Ascending aorta (tissue), 2 donors: ENCODE measurements at places on chromosomes 7 and 10. TPM values are rescaled to one million over a fixed set of nuclear protein-coding genes. Genes with fewer than 3 reads are reported as not detected.
A peak's percentile ranks its signal among the peaks of the same experiment; 100 is the strongest.

Gene AKR1C4
- not detected for total RNA-seq

Gene ELFN1
- 7.3 TPM for total RNA-seq

Gene ADARB2
- total RNA-seq: not detected

Gene SKIDA1
- not detected for total RNA-seq

Gene TMEM270
- not detected for total RNA-seq

Gene RASA4B
- total RNA-seq: 143 TPM

Gene THSD7A
- 10.1 TPM for total RNA-seq

DNA sequence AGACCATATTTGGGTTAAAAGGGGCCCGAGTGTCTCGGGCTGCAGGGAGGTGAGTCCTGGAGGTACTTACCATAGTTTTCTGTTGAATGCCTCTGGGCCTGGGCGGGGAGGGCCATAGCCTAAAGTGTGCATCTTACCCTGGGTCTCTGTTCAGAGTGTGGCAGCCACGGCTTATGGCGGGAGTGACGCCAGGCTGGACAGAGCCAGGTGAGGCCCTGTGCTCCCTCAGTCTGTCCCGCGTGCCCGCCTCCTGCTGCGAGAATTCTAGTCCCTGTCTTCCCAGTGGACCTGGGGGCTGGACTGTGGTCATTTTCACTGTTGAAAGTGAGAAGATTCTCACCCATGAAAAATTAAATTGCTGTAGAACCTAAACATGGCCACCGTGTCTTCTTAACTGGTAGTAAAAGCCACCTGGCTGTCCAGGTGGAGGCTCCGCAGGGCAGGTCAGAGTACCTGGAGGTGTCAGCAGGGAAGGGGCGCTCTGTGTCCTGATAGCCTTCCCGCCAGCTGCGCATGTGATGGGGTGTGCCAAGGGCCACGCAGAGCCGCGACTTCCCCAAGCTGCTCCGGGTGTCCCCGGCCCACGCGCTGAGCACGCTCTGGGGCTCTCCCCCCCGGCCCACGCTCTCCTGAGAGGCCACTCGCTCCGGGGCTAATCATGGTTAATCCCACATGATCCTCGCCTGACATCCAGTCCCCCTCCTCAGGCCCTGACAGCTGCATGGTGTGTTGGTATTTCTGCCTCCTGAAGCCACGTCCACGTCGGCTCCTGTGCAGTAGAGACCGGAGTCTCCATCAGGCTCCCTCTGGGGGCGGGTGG is 20.3 kb downstream of the INPP5A start:
- H3K4me3 ChIP-seq: no peak overlapping the region
- H3K36me3 ChIP-seq: no peaks in the 10 kb centered on the region
- H3K27ac ChIP-seq: no peak overlapping the region
- no peak for DNase-seq
- H3K4me1 ChIP-seq: no peaks in the 10 kb centered on the region
- H3K27me3 ChIP-seq: no peaks in the 10 kb centered on the region

- no peak overlapping the region for H3K4me3 ChIP-seq
- H3K4me1 ChIP-seq: no peaks in the 10 kb centered on the region
- H3K36me3 ChIP-seq: no peaks in the 10 kb centered on the region
- H3K27me3 ChIP-seq: no peaks in the 10 kb centered on the region
Measured at GRCh38 chr7:19984231-19984632, 210.8 kb upstream of the TMEM196 start.

- H3K27me3 ChIP-seq: no peaks in the 10 kb centered on the region
- no peaks in the 10 kb centered on the region for H3K36me3 ChIP-seq
- H3K4me3 ChIP-seq: no peak overlapping the region
Measured at GRCh38 chr10:6819301-6819700, 239.2 kb upstream of the PRKCQ start.

DNA sequence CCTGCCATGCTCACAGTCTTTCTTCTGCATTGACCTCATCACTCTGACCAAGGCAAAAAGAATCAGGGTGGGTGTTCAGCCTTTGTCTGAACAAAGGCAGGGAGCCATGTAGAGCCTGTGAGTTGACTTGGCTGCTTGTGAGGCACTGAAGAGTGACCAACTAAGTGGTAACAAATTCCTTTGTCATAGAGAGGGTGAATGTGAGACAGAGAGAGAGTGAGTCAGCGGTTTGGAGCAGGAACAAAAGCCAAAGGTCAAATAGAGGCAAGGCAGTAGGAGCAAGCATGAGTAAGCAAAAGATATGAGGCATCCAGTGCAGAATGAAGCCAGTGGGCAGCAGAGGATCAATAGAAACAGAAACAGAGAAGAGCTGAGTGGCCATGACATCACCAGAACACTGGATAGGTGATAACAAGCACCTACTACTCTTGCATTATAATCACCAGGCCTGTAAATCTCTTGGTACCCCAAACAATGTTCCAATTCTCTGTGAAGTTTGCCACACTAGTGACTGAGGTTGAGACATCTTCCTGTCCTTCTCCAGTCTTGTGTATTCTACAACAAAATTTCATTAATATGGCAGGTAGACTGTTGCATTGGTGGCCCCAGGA is 116.2 kb upstream of the LAMB4 start:
- no peak overlapping the region for H3K27ac ChIP-seq
- no peaks in the 10 kb centered on the region for H3K36me3 ChIP-seq
- H3K27me3 ChIP-seq: no peaks in the 10 kb centered on the region
- H3K4me1 ChIP-seq: no peaks in the 10 kb centered on the region

DNA sequence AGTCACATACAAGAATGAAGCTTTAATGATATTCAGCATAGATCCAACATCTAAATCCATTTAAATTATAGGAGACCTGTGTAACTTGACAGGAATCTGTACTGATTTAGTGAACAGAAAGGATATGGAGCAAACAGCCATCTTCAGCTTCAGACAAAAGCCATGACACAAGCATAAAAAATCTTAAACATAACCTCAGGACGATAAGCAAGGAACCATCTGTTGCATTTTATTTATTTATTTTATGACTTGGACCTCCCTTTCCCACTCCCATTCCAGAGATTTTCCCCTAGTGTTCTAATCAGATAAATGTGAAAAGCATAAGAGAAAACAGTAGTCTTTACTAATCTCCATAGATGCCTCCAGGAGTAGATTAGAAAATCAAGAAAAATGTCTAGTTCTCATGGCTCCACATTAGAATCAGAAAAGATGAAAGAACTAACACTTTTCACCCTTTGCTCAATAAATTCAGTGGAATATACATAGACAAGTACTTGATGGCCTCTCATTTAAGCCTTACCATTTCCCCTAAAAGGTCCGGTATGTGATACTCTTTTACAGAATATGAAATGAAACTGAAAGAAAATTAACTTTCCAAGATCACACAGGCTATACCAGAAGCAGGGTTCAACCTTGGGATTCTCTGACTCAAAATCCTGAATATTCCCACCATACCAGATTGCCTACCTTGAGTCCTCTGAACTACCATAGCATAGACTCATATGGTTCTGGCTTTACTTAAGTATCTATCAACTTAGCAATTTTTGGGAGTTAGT is 15.2 kb downstream of the CACNA2D1 start:
- H3K4me1 ChIP-seq: no peaks in the 10 kb centered on the region
- H3K27ac ChIP-seq: no peak overlapping the region
- no peaks in the 10 kb centered on the region for H3K36me3 ChIP-seq

- H3K27ac ChIP-seq: no peak overlapping the region
- H3K27me3 ChIP-seq: no peaks in the 10 kb centered on the region
- H3K4me1 ChIP-seq: peaks cover 8% of the 10 kb centered on the region
- no peak for DNase-seq
- peak overlapping the region; percentile 77 for H3K4me3 ChIP-seq
Measured at GRCh38 chr7:128032605-128033235, 1.5 kb upstream of the LRRC4 start.

DNA sequence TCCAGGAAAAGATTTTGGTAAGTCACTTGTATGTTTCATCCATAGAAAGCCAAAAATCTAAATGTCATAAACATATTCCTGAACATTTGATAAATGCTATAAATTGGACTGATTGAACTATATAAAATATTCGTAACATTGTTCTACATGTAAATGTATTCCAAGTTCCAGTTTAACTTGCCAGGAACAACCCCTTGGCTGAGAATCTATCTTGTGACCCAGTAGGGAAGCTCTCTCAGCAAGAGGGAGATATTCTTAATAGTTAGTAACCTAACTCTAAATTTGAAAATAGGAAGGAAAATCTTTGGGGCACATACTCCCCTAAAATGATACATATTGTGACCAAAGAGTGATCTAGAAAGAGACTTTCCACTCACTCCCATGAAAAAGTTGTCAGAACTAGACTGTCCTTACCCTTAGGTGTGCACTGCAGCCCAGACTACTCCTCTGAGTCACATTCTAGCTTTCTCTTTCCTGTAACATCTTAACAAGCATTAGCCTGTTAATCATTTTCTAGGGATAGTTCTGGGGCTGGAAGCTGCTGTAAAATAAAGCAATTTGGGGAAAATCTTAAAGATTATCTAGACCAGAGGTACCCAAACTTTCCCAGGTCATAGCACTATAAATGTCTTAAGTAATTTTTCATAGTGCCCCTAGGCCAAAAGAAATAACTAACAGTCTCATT is 73.7 kb upstream of the SKAP2 start:
- no peaks in the 10 kb centered on the region for H3K27me3 ChIP-seq
- DNase-seq: no peak
- no peak overlapping the region for H3K27ac ChIP-seq
- H3K4me1 ChIP-seq: no peaks in the 10 kb centered on the region
- H3K4me3 ChIP-seq: no peak overlapping the region

DNA sequence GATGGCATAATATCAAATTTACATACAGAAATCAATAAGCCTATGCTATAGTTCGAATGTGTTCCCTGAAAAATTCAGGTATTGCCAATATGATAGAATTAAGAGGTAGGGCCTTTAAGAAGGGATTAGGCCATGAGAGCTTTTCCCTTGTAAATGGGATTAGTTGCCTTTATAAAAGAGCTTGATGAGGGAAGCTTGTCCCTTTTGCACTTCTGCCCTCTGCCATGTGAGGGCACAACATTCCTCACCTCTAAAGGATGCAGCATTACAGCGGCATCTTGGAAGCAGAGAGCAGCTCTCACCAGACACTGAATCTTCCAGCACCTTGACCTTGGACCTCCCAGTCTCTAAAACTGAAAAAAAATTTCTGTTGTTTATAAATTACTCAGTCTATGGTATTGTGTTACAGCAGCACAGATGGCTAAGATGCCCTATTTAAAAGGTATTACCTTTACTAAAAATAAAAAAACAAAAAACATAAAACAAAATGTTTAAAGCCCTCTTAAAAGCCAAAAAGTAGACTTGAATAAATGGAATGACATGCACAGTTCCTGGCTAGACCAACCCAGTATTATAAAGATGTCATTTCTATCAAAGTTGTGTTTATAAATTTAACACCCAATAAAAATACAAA is 909.6 kb downstream of the REEP3 start:
- no peaks in the 10 kb centered on the region for H3K4me1 ChIP-seq
- DNase-seq: no peak
- H3K36me3 ChIP-seq: no peaks in the 10 kb centered on the region
- no peaks in the 10 kb centered on the region for H3K27me3 ChIP-seq
- no peak overlapping the region for H3K27ac ChIP-seq
- H3K4me3 ChIP-seq: no peak overlapping the region

DNA sequence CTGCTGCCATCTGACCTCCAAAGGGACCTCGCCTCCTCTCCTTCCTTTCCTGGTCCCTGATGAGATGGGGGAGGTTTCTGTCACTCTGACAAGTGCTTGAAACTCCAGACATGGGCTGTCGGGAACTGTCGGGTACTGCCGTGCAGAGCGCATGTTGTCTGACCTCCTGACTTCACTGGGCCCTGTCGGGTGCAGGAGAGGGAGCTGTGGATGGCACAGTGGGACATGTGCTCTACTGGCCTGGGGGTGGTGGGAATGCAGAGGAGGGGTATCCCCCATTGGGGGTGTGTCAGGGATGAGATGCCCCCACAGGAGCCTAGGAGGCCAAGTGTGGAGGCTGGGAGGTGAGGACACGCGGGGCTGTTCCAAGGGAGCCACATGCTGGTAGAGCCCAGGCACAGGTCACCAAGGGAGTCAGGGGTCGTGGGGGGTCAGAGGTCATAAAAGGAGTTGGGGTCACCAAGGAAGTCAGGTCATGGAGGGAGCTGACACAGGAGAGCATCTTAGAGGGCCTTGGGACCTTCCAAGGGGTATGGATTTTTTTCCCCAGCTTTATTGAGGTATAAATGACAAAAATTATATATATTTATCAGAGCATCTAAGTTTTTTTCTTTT is 30.9 kb downstream of the TMEM120A start:
- peaks cover 44% of the 10 kb centered on the region for H3K4me1 ChIP-seq
- no peak for DNase-seq
- no peak overlapping the region for H3K4me3 ChIP-seq
- H3K27ac ChIP-seq: peak overlapping the region; percentile 92

DNA sequence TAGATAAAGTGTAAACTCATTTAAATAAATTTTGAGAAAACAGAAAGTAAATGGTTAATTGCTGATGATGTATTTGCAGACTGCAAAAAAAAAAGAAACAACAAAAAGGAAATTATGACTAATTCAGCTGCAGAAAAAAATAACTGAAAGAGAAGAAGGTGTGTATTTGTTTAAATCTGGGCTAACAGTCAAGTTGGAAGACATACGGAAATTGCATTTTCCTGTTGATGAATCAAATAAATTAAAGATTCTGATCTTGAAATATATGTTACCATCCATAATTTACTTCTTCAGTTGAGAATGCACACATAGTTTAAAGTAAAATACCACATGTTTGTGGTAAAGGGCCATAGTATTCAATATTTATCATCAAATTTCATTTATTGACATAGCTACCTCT is 19.3 kb upstream of the ING3 start:
- no peaks in the 10 kb centered on the region for H3K27me3 ChIP-seq
- H3K27ac ChIP-seq: no peak overlapping the region
- no peaks in the 10 kb centered on the region for H3K4me1 ChIP-seq

DNA sequence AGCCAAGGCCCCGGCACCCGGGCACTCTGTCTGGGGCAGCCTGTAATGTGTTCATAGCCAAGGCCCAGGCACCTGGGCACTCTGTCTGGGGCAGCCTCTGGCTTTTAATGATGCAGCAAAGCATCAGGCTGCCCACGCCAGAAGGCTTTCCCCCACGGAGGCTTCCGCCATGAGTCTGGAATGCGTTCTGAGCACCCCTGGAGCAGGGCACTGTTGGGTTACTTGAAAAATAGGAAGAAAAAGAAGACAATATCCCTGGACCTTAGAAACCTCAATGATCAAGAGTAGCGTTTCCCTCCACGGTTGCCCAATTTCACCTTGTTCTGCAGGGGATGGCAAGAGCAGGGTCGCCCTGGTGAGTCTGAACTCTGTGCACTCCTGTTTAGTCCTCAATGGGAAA is 565.0 kb downstream of the PTPRN2 start:
- H3K27me3 ChIP-seq: no peaks in the 10 kb centered on the region
- no peak overlapping the region for H3K27ac ChIP-seq
- DNase-seq: no peak
- no peaks in the 10 kb centered on the region for H3K4me1 ChIP-seq
